Activated naive CD8-positive, alpha-beta T cell treated with anti-CD3 and anti-CD28 coated beads for 36 hours (primary cell): ENCODE measurements at places on chromosomes 3 and 15.

GRCh38 chr3:148205977-148206376 is 491.7 kb upstream of the AGTR1 start:
- no peak for DNase-seq

GRCh38 chr3:156627946-156628569 is 46.3 kb upstream of the TIPARP start:
- no peak for DNase-seq

- no peak for DNase-seq
These were observed 210.8 kb downstream of the TBC1D2B start for GRCh38 chr15:77866596-77867125.

DNA sequence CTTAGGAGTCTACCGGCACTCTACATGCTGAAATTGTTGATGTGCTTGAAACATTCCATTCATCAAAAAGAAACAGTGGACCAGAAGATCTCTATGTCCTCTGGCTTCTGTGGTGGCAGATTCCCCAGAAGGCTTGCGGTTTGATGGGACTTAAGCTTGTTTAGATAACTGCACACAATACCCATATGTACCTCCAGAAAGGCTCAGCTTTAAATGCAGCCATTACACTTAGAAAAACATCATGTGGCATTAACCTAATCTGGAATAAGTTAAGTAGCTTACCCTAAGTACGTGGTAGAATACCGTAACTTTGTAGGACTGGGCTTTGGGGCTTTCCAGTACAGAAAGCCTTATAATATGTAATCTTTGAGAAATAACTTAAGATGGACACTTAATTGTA is 187.3 kb downstream of the RBMS3 start:
- no peak for DNase-seq

- DNase-seq = peak; percentile 20
These were observed 169.5 kb downstream of the ATP10A start for GRCh38 chr15:25693321-25694238.
